ENCODE measurements at places on chromosomes 1 and 21. TPM values are rescaled to one million over a fixed set of nuclear protein-coding genes. Genes with fewer than 3 reads are reported as not detected.

The FNDC5 gene
- total RNA-seq = 0.23 TPM

The CR1 gene
- total RNA-seq = not detected

The HSF2BP gene
- 1.5 TPM for total RNA-seq

The TDRD5 gene
- not detected for total RNA-seq

The PDE9A gene
- 1.1 TPM for total RNA-seq

The UQCRH gene
- 664 TPM for total RNA-seq

The DNALI1 gene
- total RNA-seq = not detected

The SUSD4 gene
- total RNA-seq = 0.75 TPM

The PRDM16 gene
- total RNA-seq = 0.31 TPM

The GBP7 gene
- not detected for total RNA-seq

The GSTM2 gene
- total RNA-seq = 4.0 TPM

The PPIAL4G gene
- total RNA-seq = not detected

The FMO1 gene
- total RNA-seq = not detected

The TTC39A gene
- total RNA-seq = 1.2 TPM

The LYST gene
- total RNA-seq = 4.5 TPM

The AMY1B gene
- total RNA-seq = not detected

The BTBD8 gene
- total RNA-seq = 1.1 TPM

The WNT2B gene
- total RNA-seq = 0.14 TPM

The CDA gene
- 35.1 TPM for total RNA-seq

The S100A5 gene
- total RNA-seq = 0.88 TPM

The NBPF15 gene
- total RNA-seq = 22.0 TPM

The CLCA1 gene
- not detected for total RNA-seq

The CRABP2 gene
- 13.0 TPM for total RNA-seq

The TDRD10 gene
- not detected for total RNA-seq

The RO60 gene
- 22.8 TPM for total RNA-seq

The WDR3 gene
- total RNA-seq = 28.7 TPM

The S100A7 gene
- not detected for total RNA-seq

The SIM2 gene
- 9.2 TPM for total RNA-seq

The CADM3 gene
- 0.09 TPM for total RNA-seq

The GSTM5 gene
- total RNA-seq = not detected

The CRYBG2 gene
- total RNA-seq = 0.90 TPM

The RBM11 gene
- not detected for total RNA-seq

The TSPAN1 gene
- 3.6 TPM for total RNA-seq

The CD48 gene
- total RNA-seq = not detected

The RLF gene
- total RNA-seq = 6.7 TPM

The PCP4 gene
- total RNA-seq = not detected

The HEYL gene
- 3.5 TPM for total RNA-seq

The KRTAP12-4 gene
- total RNA-seq = not detected

The SYT2 gene
- total RNA-seq = 0.06 TPM

The SYCP1 gene
- not detected for total RNA-seq

The SPRR3 gene
- total RNA-seq = not detected

The FMO2 gene
- not detected for total RNA-seq

The GSTM1 gene
- 0.35 TPM for total RNA-seq

The MANEAL gene
- total RNA-seq = 26.9 TPM

The FNBP1L gene
- total RNA-seq = 24.3 TPM

The SLAMF8 gene
- not detected for total RNA-seq

The CAPN2 gene
- total RNA-seq = 425 TPM

The ADORA1 gene
- 1.0 TPM for total RNA-seq

The NPHS2 gene
- total RNA-seq = not detected

The GUCA2B gene
- not detected for total RNA-seq

The PRRC2C gene
- total RNA-seq = 68.0 TPM

The FCRLA gene
- total RNA-seq = not detected

Measured in A549 treated with ZK216348 at 1 μM for 4 hours (cell line).